ENCODE measurements at places on chromosomes 16 and 17.

DNA sequence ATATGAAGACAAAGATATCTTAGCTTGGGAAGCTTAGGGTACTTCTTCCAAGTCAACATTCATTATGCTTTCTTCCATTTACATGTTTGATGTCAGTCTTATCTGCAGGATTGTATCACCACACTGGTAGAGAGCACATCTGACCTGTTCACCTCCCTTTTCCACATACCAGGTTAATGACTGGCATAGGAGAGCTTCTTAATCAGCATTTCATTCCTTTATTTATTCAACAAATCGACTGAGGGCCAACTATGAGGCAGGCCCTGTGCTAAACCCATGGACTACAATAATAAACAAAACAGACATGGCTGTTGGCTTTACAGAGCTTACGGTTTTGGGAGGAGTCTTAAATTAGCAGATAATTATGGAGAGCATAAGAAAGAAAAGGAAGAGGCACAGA, 378.1 kb upstream of the CDH11 start:
- DNase-seq, result no peak

DNA sequence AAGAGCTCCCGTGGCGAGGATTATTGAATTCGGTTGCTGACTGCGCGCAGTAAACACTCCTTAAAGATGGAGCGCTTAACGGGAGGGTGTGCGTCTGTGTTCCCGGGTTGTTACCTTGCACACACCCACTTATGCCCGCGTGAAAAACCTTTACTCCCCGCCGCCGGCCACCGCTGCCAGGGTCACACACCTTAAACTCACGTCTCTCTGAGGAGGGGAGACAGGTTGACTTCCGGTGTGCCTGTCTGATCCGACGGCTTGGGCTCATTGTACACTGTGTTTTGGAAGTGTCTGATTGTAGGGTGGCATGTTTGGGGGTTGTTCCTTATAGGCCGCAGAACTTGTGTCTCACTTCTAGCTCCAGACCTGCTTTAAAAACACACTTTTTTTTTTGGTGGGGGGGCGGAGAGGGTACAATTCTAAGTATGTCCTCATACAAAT, 66.8 kb downstream of the KPNA2 start:
- no peak for DNase-seq

DNA sequence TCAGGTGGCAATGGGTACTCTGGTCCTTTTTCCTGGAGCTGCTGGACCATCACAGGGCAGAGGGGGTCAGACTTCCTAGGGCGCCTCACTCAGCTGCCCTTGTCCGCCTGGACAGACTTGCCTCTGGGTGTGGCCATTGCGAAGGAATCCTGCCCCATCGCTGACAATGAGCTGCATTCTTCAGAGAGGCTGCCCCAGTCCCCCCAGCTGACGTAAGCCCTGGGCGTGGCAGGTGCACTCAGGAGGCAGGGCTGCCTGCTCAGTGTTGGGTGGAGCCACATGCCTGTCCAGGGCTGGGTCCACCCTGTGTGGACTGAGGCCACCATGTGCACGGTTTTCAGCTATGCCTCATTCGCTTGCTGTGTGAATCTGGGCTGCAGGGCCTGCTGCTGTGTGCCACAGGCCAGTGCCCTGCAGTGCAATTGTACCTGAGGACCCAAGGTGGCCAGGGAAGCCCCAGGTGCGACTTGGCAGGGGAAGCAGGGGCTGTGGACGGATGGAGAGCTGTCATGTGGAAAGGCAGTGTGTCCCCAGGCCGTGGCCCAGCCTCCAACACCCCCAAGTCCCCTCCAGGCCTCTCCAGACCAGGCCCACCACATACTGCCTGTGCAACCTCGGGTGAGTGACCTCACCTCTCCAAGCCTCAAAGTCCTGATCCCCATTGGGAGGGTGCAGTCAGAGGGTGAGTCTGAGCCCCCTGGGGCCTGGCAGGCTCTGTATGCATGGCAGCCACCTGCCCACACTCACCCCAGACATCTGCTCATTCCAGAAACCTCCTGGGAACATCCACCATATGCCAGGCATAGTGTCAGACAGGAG, 14.0 kb upstream of the MPRIP start:
- no peak for DNase-seq

GRCh38 chr17:40355123-40355803, 9.3 kb downstream of the GJD3 start:
- DNase-seq, result no peak

GRCh38 chr17:74881073-74881472, 8.3 kb upstream of the FDXR start:
- DNase-seq, result no peak

DNA sequence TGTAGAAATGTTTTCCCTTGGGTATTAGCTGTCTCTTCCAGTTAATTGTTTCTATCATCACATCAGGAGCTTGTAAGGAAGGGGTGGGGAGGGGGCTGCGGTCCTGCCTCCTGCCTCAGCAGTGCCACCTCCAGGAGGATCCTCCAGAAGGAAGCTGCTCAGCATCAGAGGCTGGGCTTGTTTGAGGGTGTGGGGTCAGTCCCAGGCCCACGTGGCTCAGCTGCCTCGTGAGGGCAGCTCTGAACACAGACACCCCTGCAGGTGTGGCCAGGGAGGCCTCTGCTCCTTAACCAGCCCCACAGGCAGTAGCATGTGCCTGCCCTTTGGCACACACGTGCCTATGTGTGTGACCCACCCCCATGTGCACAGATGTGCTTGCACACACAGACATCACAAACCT, 46.3 kb downstream of the MRM1 start:
- no peak for DNase-seq

DNA sequence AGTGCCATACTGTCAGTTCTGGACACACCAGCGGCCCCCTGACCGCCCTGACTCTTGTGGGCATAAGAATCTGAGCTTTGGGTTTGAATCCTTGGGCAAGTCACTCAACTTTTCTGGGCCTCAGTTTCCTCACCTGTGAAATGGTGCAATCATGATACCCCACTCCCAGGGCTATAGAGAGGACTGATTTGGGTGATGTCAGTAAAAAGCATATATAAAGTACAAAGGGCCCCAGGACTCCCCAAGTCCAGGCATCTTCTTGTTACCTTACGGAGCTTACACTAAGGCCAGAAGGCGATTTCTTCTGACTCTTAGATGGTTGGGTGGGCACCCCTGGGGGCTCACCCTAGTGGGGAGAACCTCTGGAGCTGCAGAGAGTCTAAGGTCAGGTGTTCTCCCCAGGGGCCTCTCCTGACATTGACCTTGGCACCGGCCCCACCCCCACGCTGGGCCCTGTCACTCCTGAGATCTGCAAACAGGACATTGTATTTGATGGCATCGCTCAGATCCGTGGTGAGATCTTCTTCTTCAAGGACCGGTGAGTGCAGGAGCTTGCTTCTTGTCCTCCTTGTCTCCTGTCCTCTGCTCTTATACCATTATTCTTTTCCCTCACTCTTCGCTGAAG, 13.9 kb downstream of the MMP2 start:
- no peak for DNase-seq

- DNase-seq, result no peak
These were observed 142.5 kb downstream of the IRX3 start for GRCh38 chr16:54143934-54144571.

GRCh38 chr16:53434377-53435065, at the start of gene RBL2:
Gene RBL2, plus strand, starts transcription at chr16:53434471. Its CDS starts 86 bp downstream, at chr16:53434557.
- DNase-seq, result no peak

DNA sequence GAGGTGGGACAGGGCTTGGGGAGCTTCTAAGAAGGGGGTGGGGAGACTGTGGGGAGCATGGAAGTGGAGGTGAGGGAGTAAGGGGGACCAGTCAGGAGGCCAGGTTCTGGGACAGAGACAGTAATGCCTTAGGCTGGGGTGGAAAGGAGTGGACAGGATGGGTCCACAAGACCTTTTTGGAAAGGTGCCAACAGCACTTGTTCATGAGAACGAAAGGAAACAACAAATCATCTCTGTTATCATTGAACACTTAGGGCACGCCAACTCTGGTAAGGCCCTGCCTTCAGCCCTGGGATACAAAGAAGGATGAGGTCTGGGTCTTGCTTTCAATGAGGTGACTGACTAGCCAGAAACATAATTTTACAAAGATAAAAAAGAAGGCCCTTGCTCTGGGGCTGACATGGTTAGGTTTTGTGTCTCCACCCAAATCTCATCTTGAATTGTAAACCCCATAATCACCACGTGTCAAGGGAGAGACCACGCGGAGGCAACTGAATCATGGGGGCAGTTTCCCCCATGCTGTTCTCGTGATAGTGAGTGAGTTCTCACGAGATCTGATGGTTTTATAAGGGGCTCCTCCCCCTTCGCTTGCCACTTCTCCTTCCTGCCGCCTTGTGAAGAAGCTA, 113.8 kb downstream of the SLC39A11 start:
- DNase-seq, result no peak

DNA sequence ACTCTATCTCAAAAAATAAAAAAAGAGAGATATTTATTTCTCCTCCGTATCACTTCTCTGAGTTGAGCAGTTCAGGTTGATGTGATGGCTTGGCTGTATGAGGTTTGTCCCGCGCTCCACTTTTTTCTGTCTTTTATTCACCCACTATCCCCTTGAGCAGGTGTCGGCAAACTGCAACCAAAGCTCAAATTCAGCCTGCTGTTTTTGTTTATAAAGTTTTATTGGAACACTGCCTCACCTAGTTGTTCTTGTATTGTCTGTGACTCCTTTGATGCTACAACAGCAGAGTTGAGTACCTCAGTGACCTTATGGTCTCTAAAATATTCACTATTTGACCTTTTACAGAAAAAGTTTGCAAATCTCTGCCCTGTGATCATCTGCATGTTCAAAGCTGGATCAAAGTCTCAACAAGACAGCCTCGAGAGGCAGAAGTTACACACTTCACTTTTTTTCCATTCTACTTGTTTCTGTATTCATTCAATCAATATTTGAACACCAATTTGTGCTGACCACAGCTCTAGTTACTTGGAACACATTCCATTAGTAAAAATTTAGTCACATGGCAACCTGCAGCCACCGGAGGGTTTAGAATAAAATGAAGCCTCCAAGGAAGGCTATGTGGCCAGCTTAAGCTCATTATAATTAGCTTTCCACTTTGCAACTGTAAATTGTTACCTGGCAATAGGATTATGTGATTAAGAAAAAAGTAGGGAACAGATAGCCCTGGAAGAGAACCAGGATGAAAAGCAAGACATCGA, 945.8 kb downstream of the KCNJ2 start:
- DNase-seq, result no peak

DNA sequence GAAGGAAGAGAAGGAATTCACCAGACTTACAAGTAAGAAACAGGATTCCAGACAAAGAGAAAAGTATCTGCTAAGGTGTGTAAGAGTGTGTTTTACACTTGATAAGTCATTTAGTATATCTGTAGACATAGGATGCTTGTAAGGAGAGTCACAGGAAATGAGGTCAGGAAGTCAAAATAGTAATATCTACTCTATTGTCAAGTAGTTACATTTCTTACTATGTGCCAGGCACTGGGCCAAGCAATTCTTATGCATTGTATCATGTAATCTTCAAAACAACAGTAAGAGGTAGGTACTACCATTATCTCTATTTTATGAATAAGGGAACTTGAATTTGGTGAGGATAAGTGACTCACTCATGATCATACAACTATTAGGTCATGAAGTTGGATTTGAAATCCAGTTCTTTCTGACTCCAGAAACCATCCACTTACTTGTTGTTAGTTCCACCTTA, 129.1 kb downstream of the SNX11 start:
- DNase-seq, result no peak

- no peak for DNase-seq
These were observed 81.2 kb downstream of the WNT3 start for GRCh38 chr17:46737326-46737725.

GRCh38 chr16:48176635-48177408, 21.0 kb upstream of the ABCC12 start:
- DNase-seq, result no peak

DNA sequence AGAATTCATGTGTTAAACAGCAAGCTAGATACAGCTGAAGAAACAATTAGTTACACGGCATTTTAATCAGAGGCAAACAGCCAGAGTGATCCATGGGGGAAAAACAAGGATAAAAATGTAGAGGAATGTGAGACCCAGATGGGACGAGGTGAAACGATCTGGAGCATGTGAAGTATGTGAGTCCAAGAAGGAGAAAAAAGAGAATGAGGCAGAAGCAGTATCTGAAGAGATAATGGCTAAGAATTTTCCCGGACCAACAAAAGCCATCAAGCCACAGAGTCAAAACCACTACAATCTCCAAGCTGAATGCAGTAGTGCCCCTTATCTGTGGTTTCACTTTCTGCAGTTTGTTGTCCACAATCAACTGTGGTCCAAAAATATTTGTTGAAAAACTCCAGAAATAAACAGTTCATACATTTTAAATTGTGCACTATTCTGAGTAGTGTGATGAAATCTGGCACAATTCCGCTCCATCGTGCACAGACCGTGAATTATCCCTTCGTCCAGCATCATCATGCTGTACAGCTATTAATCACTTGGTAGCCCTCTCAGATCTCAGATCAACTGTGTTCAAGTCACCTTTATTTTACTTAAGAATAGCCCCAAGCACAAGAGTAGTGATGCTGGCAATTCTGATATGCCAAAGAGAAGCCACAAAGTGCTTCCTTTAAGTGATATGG, 18.8 kb downstream of the MYH10 start:
- DNase-seq, result no peak

DNA sequence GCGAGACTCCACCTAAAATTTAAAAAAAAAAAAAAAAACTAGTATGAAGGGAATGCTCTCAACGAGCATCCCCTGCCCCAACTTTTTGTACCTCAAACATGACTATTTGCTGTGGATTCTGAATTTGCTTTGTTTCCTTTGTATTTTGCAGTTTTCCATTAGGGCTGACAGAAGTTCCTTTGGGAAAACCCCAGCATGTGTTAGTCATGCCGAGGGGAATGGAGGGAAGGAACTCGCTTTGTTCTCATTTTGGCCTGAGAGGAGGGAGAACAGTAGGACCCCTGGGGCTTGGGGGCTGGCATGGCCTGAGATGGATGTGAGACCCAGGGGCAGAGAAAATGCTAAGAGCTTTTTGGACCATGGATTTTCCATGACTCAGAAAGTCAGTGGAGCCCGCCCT, 20.5 kb downstream of the KRT9 start:
- DNase-seq, result no peak

- DNase-seq, result no peak
These were observed 100.7 kb downstream of the ABCA8 start for GRCh38 chr17:68854452-68854851.

DNA sequence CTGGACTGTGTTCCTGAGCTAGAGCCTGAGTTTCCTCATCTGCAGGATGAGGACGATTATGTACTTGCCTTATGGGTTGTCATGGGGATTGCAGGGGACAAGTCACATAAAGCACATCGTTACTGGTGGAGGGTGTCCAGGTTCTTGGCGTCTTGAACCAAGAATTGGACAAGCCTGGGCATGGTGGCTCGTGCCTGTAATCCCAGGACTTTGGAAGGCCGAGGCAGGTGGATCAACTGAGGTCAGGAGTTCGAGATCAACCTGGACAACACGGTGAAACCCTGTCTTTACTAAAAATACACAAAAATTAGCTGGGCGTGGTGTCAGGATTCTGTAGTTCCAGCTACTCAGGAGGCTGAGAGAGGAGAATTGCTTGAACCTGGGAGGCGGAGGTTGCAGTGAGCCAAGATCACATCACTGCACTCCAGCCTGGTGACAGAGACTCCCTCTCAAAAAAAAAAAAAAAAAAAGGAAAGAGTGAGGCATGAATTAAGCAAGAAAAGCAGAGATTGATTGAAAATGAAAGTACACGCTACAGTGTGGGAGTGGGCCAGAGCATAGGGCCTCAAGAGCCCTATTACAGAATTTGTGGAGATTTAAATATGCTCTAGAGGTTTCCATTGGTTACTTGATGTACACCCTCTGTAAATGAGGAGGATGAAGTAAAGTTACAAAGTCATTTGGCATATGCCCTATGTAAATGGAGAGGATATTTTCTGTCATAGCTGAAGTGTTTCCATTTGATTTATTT, 30.7 kb downstream of the ADGRG5 start:
- no peak for DNase-seq
